Stromal cell of bone marrow (primary cell): ENCODE measurements at places on chromosomes 11 and 22.

DNA sequence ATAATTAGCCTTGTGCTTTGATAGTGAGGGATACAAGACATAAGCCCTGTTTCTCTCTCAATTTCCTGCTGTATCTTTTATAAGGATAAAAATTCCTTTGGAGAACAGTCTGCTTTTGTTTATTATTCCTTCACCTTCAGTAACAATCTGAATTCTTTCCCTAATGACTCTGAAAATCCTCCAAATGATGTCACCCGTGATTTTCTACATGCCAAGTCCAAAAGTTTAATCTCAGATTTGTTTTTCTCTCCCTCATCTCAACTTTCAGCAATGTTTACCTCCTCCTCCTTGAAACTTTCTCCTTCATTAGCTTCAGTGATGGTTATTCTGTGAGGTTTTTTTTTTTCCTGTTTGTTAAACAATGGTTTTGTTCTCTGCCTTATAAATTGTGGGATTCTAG, 2.2 kb downstream of the OR51E2 start:
- DNase-seq, result no peak

- DNase-seq, result no peak
These were observed 658 bp downstream of the STIP1 start for GRCh38 chr11:64186492-64187165.

- no peak for DNase-seq
These were observed 26.9 kb downstream of the HIRA start for GRCh38 chr22:19404676-19405075.

GRCh38 chr22:37448516-37449127, 21.3 kb upstream of the ELFN2 start:
- no peak for DNase-seq

DNA sequence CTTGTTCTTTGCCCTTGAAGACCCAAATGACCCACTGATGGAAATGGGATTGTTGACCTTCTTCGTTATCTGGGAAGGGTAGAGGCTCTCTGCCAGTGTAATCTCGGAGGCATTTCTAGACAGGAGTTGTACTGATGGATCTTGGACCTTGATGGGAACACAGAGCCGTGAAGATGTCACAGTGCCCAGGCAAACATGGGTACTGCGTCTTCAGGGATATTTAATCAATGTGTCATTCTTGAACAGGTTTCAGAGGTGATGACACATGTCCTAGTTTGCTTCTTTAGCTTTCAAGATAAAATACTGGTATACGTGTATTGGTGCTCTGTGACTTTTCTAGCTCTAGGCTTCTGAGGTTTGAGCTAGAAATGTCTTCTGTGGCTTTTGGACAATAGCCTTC, 6.2 kb downstream of the LDLRAD3 start:
- no peak for DNase-seq

GRCh38 chr22:46373159-46373558, 37.6 kb downstream of the TRMU start:
- DNase-seq, result no peak

DNA sequence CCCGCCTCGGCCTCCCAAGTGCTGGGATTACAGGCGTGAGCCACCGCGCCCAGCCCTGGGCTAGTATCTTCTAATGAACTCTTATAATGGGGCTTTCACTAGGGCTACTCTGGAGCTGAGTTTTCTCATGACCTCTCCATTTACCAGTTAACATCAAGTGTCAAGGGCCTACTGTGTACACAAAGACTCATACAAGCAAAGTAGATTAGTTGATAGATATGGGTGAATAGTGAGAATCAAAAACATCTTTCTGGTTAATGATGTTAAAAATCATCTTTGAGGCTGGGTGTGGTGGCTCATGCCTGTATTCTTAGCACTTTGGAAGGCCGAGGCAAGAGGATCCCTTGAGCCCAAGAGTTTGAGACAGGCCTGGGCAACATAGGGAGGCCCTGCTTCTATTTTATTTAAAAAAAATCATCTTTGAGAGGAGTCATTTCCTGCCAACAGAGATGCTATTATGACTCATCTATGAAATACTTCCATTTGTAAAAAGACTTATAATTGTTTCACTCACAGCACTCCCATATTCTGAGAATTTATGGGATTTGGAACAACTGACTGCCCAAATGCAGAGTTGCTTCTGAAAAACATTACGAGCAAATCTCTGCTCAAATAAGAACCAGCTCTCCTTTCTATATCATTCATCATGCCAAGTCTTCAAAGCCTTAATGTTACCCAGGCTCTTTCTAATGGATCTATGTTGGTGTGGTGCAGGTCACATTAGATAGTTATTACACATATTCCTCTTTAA, 57.0 kb downstream of the GDPD4 start:
- peak; percentile 81 for DNase-seq
